ENCODE measurements at places on chromosomes 5 and 9.

GRCh38 chr9:77133011-77133410 is 44.3 kb upstream of the VPS13A start:
- DNase-seq: no peak

DNA sequence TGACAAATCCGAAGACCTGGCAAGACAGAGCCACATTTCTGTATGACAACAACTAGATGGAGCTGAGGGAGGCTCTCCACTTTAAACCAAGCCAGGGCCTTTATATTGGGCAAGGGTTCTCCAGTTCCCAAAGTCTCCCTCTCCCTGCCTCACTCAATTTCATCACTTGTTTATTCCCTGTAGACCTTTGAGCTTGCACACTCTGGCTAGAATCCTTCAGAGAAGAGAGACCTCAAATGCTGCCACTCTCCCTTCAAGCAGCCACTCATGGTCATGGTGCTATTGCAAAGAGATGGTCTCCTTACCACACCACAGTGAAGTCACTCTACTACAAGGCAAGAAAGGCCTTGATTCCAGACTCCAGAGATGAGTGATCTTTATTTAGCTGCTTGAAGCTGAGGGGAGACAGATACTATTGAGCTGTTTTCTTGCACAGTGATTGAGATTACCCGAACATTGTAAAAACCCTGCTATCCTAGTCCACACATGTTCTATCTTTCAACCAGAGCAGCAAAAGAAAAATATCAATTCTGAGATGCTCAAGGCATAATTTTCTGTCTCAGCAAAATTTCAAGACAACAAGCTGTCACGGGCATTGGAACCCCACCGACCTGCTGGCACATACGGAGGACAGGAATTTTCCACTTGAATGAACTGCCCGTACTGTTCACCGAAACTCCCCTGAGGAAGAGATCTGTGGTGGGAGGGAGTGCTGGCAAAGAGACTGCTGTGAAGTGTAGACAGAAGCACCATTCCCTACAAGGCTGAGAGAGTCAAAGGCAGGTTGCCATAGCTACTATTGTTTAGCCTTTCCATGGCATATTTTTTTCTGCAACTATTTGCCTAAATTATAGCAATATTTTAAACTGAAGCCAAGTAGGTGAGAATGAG is 81.1 kb downstream of the CDO1 start:
- no peak for DNase-seq

GRCh38 chr5:59521476-59521875 is 372.1 kb downstream of the PDE4D start:
- DNase-seq: no peak

GRCh38 chr9:122058709-122059108 is 34.4 kb downstream of the TTLL11 start:
- DNase-seq: no peak

DNA sequence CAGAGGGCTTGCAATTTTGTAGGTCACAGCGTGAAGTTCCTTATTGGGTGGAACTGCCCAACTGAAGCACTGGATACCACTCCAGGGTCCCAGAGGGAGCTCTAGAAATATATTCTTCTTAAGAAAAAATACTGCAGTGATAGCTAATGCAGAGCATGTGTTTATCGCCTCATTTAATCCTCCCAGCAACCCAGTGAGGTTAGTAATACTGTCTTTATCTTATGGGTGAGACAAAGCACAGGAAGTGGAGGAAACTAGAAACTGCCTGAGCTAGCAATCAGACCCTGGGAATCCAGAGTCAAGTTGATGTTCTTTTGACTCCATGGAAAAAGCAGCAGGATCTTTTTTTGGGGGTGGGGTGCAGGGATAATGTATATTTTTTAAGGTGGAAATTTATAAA is 153.3 kb downstream of the PJA2 start:
- DNase-seq: no peak

- no peak for DNase-seq
Measured at GRCh38 chr5:79055017-79055416, 14.5 kb downstream of the DMGDH start.

GRCh38 chr5:39226558-39226957 is 7.2 kb upstream of the FYB1 start:
- no peak for DNase-seq

DNA sequence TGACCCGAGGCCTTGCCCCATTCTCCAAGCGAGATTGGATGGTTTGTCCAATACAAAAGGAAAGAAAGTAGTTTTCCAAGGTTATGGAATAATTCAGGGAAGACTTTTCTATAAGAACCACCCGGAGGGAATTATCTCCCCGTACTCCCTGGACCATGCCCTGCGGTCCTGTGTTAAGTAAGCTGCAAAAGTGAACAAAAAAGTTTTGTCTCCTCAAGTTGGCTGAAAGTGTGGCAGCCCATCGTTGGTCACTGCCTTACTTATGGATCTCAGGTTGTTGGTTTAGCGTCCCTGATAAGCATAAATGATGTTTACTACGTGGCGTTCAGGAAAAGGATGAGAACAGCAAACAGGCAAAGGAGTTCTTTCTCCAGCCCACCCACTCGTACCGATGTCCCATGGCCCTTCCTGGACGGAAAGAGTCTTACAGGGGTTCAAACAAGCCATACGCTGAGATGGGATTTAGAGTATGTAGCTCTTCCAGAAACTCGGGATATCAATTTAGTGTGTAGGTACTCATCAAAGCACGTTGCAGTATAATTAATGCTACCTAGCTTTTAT is 413 bp upstream of the AUH start:
- DNase-seq: no peak

- DNase-seq: no peak
Measured at GRCh38 chr5:3740546-3741373, 145.1 kb downstream of the IRX1 start.

DNA sequence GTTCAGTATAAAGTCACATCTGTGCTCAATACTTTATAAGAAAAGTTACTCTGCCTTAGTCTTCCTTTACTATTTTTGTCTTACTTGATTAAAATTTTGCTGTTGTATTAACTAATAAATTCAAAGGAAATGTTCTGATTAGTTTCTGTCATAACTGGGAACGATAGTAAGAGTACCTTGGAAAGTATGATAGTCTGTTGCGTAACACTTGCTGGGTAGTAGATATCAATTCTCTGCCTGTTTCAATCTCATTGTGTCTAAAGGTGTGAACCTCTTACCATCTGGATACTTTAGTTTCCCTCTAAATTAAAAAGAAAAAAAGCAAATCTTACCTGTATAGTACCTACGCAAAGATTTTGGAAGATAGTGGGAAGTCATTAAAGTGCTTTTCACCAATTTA is 48.5 kb downstream of the COMMD10 start:
- DNase-seq: no peak

- DNase-seq: no peak
Measured at GRCh38 chr5:26572480-26572879, 465.9 kb downstream of the CDH9 start.

DNA sequence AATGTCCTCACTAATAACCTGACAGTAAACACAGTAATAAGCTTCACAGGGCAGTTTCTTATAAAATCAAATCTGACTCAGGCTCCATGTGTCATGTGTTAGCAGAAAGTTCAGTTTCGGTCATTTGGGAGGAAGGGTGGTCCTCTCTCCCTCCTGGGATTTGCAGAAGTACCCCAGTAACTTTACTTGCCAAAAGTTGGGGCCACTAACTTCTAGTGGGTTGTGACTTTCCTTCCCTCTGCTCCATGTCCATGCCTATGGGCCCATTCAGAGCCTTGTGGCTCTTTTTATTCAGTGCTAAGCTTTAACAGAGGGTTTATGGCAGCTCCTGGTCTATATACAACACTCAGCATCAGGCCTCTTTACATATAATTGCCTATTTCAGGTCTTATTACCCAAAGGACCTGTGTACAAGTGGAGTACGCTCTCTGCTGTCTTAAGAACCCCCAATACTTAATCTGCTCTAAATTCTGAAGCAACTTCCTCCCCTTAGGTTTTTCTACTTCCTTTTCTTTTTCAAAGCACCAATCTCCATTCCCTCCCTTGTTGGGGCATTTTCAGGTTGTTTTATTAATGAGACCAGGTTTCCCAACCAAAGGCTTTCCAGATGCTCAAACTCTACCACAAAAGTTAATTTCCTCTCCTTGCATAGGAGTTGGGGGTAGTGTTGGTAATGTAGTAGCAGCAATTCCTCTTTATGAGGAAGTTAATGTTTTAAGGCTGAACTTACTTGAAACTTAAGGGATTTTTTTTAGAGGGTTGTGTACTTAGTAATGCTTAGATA is 107.7 kb downstream of the CCDC192 start:
- no peak for DNase-seq

GRCh38 chr9:89304834-89305188 is 6.2 kb upstream of the CKS2 start:
- no peak for DNase-seq

GRCh38 chr9:136886610-136887597 is 588 bp downstream of the TRAF2 start:
- no peak for DNase-seq

- DNase-seq: no peak
Measured at GRCh38 chr9:84076384-84076783, 95.8 kb downstream of the RMI1 start.

- DNase-seq: no peak
Measured at GRCh38 chr5:153525536-153525935, 35.1 kb downstream of the GRIA1 start.

DNA sequence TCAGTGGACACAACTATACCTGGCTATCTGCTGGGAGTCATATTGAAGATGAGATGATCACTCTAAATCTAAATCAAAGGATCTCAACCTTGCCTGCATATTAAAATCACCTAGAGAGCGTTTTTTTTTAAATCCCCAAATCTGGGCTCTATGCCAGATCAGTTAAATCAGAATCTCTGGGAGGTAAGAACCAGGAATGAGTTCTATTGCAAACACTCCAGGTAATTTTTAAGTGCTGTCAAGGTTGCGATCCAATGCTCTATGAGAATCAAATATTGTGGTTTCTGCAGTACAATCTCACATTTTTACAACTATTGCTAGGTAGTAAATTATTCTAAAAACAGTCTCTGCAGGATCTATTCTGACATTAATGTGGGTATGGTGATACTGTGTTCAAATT is 202.3 kb upstream of the OR13F1 start:
- DNase-seq: no peak

DNA sequence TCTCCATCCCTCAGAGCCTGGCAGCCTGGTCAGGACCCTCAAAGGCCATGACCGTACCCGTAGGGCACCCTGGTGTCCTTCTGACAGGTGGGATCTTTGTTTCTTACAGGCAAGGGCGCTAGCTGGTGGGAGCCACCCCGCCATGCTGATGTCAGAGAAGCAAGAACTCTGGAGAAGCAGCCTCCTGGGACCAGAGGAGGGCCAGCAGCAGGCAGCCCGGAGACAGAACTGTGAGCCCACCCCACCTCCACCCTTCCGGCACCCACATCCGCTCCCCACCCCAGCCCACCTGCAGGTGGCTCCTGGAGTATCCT is 42.2 kb upstream of the IL17B start:
- no peak for DNase-seq

- no peak for DNase-seq
Measured at GRCh38 chr9:135802876-135803419, 101.0 kb downstream of the KCNT1 start.

- no peak for DNase-seq
Measured at GRCh38 chr5:16866273-16866672, 69.8 kb downstream of the MYO10 start.

- no peak for DNase-seq
Measured at GRCh38 chr5:66213533-66213932, 69.4 kb downstream of the SREK1 start.

- DNase-seq: no peak
Measured at GRCh38 chr5:493119-493701, 31.0 kb downstream of the SLC9A3 start.

- DNase-seq: no peak
Measured at GRCh38 chr5:130568791-130569190, 596.3 kb downstream of the HINT1 start.

DNA sequence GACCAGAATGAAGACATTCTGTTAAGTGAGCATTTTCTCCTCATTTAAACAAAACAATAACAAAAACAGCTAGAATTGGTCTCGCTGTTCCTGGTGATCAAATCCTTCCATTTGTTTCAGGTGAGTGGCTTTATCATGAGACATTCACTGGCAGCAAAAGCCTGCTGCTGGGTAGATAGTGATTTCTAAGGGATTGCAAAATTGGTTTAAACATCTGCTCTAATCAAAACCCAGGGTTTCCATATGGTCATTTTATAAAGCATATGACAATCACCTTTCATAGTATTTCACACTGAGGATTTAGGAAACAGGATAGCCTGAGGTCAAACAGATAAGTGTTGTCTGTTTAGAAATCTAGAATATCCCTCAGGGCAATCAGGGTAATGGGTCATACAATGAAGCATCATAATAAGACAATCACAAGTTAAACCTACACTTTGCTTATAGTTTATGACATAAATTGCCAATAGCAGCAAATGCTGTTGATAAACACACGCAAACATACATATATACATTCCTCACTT is 769.6 kb upstream of the C9orf72 start:
- no peak for DNase-seq

DNA sequence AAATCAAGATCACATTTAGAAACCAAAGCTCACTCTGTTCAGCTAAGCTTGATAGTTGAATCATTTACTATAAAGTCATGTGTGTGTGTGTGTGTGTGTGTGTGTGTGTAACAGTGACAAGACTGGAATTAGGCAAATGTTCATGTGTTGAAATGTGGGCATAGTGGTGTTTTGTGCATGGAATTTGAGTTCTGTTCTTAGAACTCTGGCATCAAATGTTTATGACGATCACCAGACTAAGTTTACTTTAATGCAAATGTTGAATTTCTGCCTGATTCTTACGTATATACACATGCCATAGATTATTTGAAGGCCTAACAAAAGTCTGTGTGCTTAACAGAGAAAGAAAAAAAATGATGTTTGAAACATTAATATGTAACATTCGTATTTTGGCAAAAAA is 72.8 kb upstream of the COL5A1 start:
- DNase-seq: no peak

DNA sequence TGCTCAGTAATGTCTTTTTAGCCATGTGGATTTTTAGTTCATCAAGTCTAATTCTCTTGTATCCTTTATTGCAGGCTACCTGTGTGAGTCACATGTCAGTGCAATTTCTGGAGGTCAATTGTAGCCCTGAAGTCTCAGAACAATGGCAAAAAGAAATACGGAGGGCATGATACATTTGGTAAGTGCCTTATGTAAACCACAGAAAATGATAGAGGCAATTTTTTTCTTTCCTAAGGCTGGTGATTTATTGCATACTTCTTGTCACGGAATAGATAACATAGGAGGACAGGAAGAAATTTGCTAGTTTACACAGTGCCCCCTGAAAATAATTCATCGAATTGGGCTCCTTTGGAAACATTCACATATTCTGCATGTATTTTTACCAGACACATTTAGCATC is 235.9 kb downstream of the DMRTA1 start:
- DNase-seq: no peak

- DNase-seq: no peak
Measured at GRCh38 chr9:103530934-103531333, 535.8 kb downstream of the CYLC2 start.

DNA sequence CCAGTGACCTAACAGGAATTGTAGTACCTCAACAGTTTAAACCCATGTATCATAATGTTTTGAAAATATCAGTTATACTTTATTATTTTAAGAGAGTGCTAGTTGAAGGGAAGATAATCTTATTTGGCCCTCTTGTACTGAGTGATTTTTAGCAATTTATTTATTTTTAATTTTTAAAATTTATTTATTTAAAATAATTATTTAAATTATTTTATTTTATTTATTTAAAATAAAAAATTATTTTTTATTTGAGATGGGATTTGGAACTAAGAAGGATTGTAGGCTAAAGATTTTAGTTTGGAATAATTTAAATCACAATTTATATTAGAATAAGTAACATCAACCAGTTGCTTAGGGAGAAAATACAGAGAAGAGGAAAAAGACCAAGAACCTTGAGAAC is 54.2 kb downstream of the NAA35 start:
- DNase-seq: no peak
